Hepatic stellate cell (primary cell): ENCODE measurements at places on chromosomes 1 and 21.
A peak's percentile ranks its signal among the peaks of the same experiment; 100 is the strongest.

GRCh38 chr1:83800066-83800465 lies 198.9 kb downstream of the TTLL7 start:
- DNase-seq, result no peak

DNA sequence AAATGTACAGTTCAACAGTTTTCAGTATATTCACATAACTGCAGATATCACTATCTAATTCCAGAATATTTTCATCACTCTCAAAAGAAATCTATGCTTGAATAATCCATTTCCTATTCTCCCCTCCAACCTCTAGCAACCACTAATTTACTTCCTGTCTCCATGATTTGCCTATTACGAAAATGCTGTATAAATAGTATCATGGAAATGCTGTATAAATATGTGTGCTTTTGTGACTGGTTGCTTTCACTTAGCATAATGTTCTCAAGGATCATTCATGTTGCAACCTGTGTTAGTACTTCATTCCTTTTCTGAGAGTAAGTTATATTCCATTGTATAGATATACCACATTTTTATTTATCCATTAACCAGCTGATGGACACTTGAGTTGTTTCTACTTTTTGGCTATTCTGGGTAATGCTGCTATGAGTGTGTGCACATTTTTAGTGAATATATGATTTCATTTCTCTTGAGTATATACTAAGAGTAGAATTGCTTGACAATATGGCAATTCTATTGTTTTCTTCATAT lies 115.6 kb downstream of the TNFSF18 start:
- DNase-seq, result no peak

DNA sequence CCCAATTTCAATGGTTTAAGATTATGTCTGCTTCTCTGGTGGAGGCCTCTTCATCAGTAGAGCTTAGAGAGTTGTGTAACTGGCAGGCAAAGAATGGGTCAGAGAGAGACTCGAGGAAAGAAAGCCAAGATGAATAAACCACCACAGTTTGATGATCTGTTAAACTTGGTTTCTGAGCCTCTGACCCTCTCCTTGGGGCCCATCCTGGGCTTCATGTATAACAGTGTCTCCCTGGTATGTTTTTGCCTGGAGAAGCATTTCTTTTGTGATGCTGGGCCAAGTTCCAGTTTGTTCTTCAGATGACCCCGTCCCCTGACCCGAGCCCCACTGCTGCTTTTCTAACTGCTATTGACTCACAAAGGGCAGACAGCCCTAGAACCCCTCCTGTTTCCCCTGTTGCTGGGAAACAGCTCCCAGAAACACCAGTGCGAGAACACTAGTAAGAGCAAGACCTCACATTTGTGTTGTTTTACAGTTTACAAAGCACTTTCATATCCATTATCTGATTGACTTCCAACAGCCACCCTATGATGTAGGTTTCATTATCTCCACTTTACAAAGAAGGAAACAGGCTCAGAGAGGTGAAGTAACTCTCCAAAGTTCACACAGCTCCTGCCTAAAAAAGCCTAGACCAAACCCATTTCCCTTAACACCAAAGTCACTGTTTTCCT lies 9.0 kb downstream of the CD2 start:
- no peak for DNase-seq

DNA sequence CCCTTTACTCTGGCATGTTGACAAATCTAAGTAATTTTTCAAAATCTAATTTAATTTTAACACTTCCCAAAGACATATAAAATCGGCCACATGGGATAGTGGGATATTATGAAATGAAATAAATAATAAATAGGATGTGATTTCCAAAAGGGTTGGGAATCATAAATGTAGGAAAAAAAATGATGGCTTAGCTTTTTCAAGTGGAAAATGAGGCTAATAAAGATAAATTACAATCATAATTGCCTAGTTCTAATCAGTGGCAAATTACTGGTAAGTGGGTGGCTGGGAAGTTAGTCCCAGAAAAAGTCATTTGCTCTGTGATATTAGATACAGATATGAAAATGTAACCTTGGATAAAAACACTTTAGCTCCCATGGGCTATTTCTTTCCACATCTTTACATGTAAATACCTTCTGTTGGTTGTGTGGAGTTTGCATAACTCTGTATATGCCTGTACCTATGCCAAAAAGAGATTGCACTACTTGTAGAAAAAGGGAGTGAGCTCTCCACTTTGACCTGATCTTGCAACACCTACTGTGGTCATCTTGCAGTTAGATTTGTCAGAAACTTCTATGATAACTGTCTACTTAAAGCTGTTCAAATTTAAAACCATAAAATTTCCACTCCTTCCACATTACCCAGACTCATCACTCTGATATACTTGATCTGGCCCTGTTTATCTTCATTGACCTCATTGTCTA lies 284.6 kb upstream of the KAZN start:
- no peak for DNase-seq

GRCh38 chr1:165560883-165561656 lies 17.3 kb downstream of the LRRC52 start:
- DNase-seq, result no peak

- peak; percentile 71 for DNase-seq
Measured at GRCh38 chr1:54327386-54328065, 78.7 kb downstream of the SSBP3 start.

DNA sequence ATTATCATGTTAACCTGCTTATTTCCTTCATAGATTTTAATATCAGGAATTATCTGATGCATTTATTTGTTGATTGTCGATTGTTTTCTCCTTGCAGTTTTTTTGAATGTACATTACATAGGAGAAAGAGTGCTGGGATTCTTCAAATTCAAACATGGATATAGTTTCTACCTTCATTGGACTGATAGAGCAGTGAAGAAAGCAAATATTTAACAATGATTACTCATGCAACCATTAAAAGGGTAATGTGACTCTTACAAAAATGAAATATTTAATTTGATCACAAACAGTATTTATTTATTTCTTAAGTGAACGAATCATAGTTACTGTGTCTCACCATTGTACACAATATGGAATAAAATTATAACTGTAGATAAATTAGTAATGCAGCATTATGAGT lies 350.9 kb downstream of the BRINP3 start:
- DNase-seq, result no peak

- no peak for DNase-seq
Measured at GRCh38 chr1:103254691-103255090, 146.4 kb upstream of the COL11A1 start.

- DNase-seq, result no peak
Measured at GRCh38 chr21:14492931-14493330, 53.2 kb downstream of the SAMSN1 start.

DNA sequence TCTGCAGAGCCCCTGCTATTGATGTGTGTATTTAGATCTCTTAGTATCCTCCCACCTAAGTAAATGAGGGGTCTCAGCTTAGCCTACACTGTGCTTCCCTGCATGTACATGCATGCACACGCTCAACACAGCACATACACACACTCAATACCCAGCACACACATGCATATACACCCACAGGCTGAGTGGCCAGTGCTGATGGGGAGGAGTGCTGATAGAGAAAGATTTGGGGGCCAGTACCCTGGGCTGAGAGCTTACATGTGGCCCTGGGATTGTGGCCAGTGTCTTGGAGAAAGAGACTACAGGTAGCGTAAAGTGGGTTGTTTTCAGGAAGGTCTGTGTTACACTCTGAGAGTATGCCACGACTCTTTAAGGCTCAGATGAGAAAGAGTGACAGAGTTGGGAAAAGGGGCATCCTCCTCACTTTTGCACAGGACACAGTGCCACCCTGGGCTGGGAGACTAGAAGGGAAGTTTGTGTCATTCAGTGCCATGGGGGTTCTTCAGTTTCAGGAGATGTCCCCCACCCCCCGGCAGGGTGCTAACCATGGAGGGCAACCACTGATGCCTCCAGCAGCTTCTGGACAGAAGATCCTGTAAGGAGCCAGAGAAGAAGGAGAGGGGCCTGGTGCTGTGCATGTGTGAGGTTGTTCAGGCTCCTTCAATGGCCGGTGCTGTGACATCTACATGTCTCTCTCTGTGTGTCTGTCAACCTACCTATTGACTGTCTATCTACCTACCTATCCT lies 166.8 kb downstream of the RHOU start:
- DNase-seq, result no peak
